ENCODE measurements at places on chromosomes 11 and 22.
A peak's percentile ranks its signal among the peaks of the same experiment; 100 is the strongest.

DNA sequence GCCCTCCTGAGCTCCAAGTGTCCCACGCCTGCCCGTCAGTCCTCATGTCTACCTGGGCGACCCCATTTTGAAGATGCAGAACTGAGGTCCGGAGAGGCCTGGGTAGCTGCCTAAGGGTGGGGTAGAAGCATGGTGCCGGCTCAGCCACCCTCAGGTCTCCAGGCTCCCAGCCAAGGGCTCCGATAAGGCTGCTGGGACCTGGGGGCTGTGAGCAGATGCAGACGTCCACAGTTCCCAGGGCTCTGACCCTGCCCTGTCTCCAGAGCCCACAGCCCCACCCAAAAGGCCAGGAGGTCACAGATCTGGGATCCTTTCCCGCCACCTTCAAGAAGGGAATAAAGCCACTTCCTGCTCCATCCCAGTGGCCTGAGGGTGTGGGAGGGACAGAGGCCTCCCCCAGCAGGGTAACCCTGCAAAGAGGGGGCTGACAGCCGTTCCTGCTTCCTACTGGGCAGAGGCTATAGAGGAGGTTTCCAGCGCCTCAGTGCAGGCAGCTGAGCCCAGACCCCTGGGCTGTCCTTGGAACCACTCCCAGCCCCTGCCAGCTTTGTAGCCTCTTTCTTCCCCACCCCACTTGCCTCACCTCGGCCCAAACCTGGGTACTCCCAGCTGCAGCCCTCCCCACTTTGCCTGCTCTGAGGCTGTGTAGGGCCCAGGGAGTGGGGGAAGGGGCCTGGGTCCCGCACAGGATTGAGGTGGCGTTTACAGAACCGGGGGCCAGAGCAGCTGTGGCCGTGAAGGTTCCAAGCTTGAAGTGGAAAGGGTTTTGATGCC, 85.5 kb downstream of the CDKN1C start:
- DNase-seq = no peak

DNA sequence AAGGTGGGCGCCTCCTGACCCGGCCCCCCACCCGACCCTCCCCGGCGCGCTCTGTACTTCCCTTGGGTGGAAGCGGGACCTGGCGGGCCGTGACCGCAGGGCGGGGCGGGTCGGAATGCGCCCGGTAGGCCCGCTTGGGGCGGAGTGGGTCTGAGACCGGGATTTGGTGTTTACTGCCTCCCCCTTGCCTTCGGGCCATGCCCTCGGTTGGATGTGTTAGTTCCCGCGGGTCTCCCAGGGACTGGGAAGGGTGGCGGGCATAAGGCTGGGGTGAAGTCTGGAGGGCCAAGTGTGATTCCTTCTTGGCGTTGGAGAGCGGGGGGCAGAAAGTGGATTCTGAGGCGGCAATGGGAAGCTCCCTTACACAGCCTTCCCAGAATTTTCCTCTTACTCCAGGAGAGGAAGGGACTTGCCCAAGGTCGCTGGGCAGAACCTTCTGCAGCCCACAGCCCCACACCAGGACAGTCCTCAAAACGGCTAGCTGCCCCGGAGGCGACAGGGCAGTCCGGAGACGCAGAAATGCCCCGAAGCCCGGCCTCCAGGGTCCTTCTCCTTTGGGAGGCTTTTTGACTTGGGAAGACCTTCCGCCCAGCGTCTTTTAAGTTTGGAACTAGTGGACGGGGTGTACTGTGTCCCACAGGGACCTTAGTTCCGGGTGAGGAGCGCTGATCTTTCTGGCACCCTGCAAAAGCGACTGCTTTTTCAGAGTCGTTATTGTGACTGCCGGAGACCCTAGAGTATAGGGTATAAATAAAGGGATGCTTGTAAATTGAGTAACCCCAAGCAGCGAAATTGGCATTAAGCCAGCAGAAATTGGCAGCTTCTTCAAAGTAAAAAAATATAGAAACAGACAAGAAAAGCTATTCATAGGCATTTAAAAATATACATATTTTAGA, 647 bp downstream of the SWAP70 start:
- DNase-seq = peak; percentile 66

DNA sequence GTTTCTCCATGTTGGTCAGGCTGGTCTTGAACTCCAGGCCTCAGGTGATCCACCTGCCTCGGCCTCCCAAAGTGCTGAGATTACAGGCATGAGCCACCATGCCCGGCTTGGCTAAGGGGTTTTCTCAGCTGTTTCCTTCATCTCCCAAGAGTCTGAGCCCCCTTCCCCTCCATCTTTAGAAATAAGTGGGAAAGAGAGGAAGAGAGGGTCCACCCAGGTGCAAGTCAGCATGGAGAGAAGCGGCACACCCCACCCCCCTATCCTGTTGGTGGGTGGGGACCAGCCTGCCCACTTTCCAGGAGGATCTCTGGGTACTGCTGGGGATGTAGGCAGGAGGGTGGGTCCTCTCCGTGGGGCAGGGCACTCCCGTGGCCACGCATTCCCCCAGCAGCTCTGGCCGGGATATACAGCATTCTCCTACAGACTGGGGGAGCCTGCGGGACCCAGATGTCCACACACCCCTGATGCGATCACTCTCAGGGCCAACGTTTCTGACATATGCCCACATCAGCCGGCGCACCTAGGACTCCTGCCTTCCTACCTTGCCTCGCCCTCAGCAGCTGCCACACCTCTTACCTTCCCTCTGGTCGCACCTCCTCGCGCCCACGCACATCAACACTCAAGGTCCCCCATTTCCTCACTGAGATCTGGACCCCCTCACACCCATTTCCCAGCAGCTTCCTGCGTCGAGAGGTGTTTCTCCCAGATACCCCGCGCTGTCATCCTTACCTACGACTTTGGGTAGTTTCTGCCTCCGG, 8.9 kb downstream of the SCARF2 start:
- no peak for DNase-seq

GRCh38 chr11:69915501-69916250, 96.5 kb upstream of the FGF3 start:
- peak; percentile 82 for DNase-seq

GRCh38 chr11:130462101-130462885, 13.8 kb downstream of the ADAMTS15 start:
- DNase-seq = no peak
